ENCODE measurements at places on chromosomes 5 and 9.

- DNase-seq: no peak
These were observed 221.6 kb upstream of the DAP start for GRCh38 chr5:10982626-10983025.

DNA sequence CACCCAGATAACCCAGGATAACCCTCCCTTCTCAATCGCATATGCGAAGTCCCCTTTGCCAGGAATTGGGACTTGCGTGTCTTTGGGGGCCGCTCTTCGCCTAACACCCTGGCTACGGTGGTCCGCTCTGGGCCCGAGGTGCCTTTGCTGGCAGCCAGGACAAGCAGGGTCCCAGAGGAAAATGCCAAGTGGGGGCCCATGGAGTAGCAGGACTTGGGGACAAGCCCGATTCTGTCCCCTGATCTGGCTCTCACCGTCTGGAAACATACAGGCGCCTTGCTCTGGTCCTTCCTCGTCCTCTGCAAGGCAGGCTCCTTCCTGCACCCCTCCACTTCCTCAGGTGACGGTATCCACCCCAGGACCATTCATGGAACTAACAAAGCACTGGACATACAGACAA, 78.1 kb upstream of the UNC5A start:
- no peak for DNase-seq

DNA sequence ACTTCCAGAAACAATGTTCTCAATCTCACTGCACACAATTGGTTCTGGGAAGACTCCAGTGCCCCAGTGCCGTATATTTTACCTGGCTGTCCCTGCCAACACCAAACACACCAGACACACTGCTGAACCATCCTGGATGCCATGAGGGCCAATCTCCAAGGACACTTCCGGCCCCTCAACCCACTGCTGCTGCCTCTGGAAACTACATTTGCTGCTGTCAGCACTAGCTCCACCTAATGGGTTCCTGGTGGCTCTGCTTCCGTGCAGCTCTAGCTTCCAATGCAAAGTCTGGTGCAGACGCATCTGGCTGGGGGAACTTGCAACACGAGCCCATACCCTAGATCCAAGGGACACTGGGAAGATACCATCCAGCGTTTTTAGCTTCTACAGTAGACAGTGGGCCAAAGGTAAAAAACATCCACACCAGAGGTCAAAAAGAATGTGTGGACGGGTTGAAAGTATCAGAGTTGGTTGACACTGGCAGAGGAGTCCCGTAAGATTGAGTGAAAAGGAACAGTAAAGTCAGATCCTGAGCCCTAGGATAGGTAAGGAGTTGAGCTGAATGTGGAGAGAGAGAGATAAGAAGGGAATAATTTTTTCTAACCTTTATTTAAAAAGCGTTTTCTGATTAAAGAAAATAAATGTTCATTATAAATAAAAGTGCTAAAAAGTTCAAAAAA, 99.7 kb upstream of the KIF2A start:
- no peak for DNase-seq

- DNase-seq: no peak
These were observed 717.7 kb downstream of the BRINP1 start for GRCh38 chr9:118651511-118651910.

DNA sequence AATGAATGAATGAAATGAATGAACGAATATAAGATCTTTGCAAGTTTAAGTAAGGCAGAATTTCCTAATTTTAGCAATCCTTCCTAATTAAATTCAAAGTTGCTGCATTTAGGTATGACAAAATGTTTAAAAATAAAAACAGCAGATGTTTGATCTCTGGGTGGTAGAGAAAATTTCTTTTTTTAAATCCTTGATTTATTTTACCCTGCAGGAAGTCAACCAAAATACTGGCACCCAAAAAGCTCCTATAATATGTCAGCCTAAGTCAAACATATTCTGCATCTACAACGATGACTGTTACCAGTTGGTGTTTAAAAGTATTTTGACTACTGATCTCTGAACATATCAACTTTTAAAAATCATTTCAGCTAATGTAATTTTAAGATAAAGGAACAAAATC, 58.4 kb downstream of the TTC39B start:
- DNase-seq: no peak

DNA sequence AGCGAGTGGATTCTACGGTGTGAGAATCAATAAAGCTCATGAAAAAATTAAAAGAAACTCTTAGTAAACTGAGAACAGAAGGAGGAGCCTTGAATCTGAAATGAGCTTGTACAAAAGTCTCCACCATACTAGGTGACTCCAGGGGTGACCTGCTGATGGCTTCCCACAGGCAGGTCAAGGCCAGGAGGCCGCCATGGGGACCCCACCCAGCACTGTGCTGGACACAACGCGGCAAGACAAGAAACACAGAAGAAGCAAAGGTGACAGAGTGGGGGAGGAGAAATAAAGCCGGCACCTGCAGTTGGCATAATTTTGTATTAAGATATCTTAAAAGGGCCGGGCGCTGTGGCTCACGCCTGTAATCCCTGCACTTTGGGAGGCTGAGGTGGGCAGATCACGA, 12.1 kb upstream of the SLC6A19 start:
- no peak for DNase-seq

GRCh38 chr5:175116466-175117048, 327.4 kb downstream of the DRD1 start:
- DNase-seq: no peak

DNA sequence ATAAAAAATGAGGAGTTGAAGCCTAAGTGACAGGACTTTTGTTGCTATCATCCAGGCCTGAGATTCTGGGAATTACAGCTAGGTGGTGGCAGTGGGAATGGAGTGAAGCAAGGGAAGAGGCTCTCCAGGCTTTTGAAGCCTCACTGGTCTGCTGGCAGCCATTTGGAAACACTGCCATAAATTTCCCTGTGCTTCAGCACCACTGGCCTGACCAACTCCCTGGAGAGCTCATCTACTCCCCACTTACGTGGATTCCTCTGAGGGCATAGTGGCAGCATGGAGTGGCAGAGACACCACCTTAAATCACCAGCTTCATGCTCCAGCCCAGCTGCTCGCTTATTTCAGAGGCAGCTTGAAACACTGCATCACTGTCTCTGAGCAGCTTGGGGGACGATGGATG, 518.2 kb downstream of the TLR4 start:
- DNase-seq: no peak

- no peak for DNase-seq
These were observed 35.6 kb downstream of the MEF2C start for GRCh38 chr5:88847420-88847819.
